Left lung (tissue), 14 donors: ENCODE measurements at places on chromosomes 2 and 18. TPM values are rescaled to one million over a fixed set of nuclear protein-coding genes. Genes with fewer than 3 reads are reported as not detected.

DNA sequence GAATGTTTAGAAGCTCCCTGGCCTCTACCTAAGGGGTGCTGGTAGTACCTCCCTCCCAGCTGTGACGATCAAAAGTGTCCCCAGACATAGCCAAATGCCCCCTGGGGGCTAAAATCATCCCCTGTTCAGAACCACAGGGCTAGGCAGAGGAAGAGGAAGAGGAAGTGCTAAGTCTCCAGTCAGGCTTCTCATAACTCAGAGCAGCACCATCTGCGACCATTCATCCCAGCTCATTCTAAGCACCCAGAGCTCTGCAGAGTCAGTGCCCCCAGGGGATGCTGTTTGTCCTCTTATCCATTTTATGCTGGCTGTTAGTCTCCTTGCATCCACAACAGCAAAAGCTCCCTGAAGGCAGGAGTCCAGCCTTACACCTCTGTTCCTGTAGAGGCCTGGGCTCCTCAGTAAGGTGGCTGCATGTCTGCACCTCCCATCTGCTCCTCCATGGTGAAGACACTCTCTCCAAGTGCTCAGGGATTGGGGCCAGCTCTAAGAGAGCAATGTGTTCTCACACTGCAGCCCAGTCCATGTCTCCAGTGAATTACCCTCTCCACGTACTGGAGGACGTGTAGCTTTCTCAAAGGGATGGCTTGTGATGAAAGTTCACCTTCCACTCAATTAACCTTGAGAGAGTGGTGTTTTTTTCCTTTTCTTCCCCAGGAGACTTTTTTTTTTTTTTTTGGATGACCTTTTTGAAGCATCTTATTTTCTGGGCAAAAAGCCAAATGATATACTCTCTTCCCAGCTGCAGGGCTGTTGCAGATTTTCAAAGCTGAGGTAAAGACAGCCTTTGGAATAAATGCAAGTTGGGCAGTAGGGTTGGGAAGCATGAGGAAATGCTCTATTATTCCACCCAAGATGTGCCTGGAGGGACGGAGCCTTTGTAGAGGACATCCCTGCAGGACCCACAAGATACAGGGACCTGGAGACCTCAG, 158.9 kb upstream of the SLC14A2 start:
- no peak for DNase-seq

- no peak for DNase-seq
Observed at GRCh38 chr2:143675021-143675420, 545.8 kb downstream of the ARHGAP15 start.

- no peak for DNase-seq
Observed at GRCh38 chr2:115190459-115190858, 748.0 kb downstream of the DPP10 start.

GRCh38 chr2:220703279-220703678, 868.8 kb downstream of the EPHA4 start:
- DNase-seq, result no peak

- DNase-seq, result no peak
Observed at GRCh38 chr18:32208023-32208422, 18.2 kb downstream of the MEP1B start.

DNA sequence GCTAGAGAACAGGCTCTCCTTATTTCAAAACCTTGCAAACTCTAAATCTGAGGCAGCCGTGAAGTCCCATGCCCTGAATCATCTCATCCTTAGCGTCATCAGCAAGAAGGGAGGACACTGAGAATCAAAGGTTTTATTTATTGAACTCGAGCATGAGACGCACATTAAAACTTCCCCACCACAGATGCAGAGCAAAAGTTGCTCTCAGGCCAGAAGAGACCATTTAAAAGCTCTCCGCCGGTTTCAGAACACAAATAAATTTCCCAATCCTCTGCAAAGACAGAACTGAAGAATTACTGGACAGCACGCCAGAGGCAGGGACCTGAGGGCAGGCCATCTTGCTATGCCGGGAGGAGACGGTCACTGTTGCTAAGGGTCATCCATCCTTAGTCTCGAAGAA, 1.3 kb downstream of the AMMECR1L start:
- peak; percentile 7 for DNase-seq

DNA sequence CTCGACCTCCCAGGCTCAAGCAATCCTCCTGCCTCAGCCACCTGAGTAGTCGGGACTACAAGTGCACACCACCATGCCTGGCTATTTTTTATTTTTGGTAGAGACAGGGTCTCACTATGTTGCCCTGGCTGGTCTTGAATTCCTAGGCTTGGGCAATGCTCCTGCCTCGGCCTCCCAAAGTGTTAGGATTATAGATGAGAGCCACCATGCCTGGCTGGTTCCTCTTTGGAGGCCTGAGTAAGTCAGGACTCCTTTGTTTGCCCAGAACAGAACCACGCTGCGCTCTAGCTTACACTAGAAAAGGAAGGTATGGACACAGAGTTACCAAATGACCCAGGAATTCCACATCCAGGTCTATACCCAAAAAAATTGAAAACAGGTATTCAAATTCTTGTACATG, 135.9 kb upstream of the SLC1A4 start:
- DNase-seq, result no peak

- DNase-seq, result no peak
Observed at GRCh38 chr2:179141206-179141605, 91.3 kb upstream of the CCDC141 start.

- DNase-seq, result no peak
Observed at GRCh38 chr2:30675758-30676157, 131.5 kb downstream of the CAPN13 start.

- DNase-seq, result no peak
Observed at GRCh38 chr2:191806396-191806795, 40.5 kb downstream of the CAVIN2 start.

DNA sequence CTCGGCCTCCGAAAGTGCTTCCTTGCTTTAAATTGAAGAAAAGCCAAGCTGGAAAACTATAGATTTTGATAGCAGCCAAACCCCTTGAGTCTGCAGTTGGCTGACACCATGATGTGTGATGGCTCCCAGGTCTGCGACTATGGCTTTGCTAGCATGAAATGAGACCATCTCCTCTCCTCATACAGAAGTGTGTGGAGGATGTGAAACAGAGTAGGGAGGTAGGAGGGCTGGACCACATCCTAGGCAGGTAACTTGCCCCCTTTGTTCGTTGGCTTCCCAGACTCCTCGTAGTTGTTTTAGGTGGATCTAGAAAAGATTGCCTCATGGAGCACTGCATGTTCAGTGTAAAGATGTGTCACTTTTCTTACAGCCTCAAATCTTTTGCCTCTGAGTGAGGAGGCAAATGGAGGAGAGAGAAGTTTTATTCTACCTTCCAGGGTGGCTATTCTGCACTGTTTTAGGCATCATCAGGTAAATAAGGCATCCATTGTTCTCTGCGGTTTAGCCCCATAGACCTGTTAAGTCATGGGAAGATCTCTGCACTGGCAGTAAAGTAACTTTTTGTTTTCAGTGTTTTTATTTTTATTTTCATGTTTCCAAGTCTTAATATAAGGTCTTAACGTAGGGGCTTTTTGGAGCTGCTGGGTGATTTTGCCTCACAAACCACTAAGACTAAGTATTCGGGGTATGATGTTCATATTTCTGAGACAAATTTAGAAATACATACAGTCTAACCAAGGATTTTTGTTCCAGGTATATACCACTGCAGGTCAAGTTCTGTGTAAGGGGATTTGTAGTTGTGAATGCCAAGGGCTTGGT, 40.1 kb downstream of the MGAT5 start:
- no peak for DNase-seq

DNA sequence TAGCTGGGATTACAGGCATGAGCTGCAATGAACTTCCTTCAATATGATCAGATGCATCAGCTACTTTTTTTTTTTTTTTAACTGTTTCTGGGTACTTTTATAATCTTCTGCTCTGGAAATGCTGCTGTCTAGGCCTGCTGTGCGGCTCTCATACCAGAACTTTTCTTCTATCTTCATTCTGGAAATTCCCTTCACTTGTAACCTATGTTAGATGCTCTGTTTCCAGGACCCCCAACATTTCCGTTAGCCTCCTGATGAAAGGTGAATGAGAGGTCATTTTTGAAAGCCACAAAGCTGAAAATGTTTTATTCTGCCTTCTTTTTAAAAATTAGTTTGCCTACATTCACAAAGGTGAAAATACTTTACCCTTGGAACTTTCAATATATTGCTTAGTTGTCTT, 8.6 kb downstream of the AGFG1 start:
- DNase-seq, result no peak

The PDE6D gene
- polyA plus RNA-seq, result 23.5 TPM

The GPR35 gene
- polyA plus RNA-seq, result 1.5 TPM

The ASIC4 gene
- polyA plus RNA-seq, result 0.07 TPM

The REG3G gene
- polyA plus RNA-seq, result not detected

The DSC2 gene
- 17.6 TPM for polyA plus RNA-seq

The ALPG gene
- not detected for polyA plus RNA-seq

The ACMSD gene
- polyA plus RNA-seq, result 1.7 TPM

The SFT2D3 gene
- polyA plus RNA-seq, result 0.56 TPM

The PPP3R1 gene
- polyA plus RNA-seq, result 58.0 TPM

The CYTIP gene
- 1.6 TPM for polyA plus RNA-seq

The IL36RN gene
- not detected for polyA plus RNA-seq

The D2HGDH gene
- polyA plus RNA-seq, result 37.7 TPM

The STK16 gene
- polyA plus RNA-seq, result 30.9 TPM
